Sigmoid colon (tissue), 7 donors: ENCODE measurements at places on chromosomes 5 and 9. TPM values are rescaled to one million over a fixed set of nuclear protein-coding genes. Genes with fewer than 3 reads are reported as not detected.

DNA sequence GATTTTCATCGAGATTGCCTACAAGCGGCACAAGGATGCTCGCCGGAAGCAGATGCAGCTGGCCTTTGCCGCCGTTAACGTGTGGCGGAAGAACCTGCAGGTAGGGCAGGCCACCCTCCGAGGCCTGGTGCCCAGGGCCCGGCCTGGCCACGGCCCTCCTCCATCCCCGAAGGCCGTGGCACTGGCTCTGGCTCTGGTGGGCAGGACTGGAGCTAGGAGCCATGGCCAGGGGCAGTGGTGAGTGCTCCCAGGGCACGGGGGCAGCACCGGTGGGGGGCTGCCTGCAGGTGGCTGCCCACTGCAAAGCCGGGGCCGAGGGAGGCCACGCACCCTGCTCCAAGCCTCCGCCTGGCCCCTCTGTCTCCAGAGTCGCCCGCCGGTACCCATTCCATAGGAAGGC is 6.0 kb downstream of the LRRC26 start:
- DNase-seq, result no peak

- no peak for DNase-seq
Measured at GRCh38 chr5:52837068-52837467, 49.4 kb downstream of the ITGA1 start.

DNA sequence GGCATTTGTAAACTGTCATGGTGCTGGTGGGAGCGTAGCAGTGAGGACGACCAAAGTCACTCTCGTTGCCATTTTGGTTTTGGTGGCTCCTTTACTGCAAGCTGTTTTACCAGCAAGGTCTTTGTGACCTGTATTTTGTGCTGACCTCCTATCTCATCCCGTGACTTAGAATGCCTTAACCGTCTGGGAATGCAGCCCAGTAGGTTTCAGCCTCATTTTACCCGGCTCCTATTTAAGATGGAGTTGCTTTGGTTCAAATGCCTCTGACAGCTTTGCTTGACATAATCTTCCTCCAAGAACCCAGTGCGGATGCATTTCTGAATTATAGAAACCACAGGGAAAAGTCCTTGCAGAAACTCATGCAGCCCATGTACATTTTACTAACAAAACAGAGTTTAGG is 3.9 kb upstream of the RASGRF2 start:
- no peak for DNase-seq

GRCh38 chr9:104843644-104844240 is 79.8 kb downstream of the NIPSNAP3B start:
- DNase-seq, result no peak

DNA sequence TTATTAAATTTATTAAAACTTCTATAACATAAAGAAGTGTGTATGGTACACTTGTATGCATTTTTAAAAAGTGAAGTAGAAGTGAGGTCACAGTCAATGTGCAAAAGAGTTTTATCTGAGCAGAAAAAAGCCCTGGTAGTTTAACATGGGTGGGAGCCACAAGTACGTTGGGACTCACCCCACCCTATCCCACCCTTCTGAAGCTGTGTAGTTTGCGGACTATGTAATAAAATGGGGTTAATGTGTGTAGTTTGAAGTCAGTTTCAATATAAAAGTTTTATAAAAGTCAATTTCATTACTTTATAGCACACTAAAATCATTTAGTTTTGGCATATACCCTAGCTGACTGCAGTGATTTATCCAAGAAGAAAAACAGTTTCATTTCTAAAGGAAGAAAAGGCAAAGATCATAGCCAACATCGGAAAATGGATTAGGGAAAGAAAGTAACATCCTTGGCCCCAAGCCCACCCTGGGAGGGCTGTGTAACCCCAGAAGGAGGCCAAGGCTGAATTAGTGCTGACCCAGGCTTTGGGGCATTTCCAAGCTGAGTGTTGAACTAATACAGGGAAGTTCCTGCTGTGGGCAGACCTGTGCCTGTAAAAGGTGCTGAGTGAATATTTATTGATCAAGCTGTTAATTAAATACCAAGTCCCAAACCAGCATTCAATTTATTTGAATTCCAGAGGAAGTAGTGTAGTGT is 398.6 kb upstream of the ADAMTSL1 start:
- DNase-seq, result no peak

- peak; percentile 33 for DNase-seq
Measured at GRCh38 chr5:1743061-1743768, 56.4 kb downstream of the MRPL36 start.

Gene ACTBL2
- polyA plus RNA-seq, result not detected

DNA sequence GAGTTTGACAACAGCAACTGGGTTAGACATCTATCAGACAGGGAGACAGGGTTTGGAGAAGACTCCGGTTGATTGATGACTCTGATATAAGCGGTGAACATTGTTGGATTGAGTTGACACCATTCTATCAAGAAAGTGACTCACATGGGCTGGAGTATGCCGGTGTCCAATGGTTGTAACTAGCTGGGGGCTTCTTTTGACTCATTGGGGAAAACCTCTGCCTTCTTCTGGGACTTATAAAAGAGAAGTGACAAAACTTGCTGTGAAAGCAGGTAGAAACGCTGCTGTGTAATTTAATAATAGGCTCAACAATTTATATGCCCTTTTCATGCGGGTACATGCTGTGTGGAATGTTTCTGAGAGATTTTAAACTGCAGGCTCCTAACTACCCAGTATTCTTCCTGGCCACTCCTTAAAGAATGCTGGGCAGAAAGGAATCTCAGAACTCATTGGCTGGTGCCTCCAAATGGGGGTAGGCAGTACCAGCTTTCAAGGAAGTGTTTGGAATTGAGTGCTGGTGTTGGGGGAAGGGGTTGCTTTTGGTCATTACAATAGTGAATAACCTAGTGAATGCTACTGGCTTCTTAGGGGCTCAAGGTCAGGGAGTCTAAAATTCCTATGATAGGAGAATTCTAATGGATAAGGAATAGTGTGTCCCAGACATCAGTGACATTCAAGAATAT is 43.9 kb downstream of the FYB1 start:
- DNase-seq, result no peak

Gene SLC2A8
- polyA plus RNA-seq, result 7.2 TPM

- peak; percentile 63 for DNase-seq
Measured at GRCh38 chr5:132251220-132251725, 6.2 kb upstream of the PDLIM4 start.

- peak; percentile 75 for DNase-seq
Measured at GRCh38 chr9:21964925-21965385, 29.2 kb downstream of the CDKN2A start.

DNA sequence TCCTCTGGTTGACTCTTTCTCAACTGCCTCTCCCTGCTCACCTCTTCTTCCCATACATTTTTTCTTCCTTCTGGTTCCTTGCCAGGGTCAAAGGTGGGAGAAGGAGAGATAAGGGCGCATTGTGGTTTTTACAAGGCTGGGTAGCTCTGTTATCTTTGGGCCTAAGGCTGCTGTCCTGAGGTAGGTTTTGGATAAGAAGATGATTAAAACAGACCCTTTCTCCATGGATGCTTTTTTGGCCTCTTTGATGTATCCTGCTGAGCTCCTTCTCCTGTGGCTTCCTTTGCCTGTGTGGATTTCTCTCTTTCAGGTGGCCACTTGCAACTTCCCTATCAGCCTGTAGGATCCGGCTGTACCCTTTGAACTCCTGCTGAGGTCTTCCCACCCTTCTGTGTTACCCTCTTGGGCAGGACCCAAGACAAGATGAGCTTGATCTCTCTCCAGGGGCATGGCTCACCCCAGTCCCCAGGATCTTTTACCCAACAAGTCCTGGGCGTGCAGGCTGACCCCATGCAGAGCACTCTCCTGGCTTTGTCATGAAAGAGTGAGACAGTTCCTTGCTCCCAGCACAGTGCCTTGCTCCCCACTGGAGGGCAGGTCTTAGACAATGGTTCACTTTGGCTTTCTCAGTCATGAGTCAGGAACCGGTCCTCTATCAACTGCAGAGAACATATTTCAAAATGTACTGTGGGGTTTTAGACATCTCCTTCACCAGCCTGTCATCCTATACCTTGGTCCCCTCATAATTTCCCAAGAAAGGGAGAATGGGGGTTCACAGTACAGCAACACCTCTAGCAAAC is 197.9 kb downstream of the TLE4 start:
- DNase-seq, result no peak

- DNase-seq, result no peak
Measured at GRCh38 chr9:81522716-81523551, 166.4 kb downstream of the TLE1 start.

Gene KIF4B
- polyA plus RNA-seq, result not detected

Gene NUP155
- 7.9 TPM for polyA plus RNA-seq

DNA sequence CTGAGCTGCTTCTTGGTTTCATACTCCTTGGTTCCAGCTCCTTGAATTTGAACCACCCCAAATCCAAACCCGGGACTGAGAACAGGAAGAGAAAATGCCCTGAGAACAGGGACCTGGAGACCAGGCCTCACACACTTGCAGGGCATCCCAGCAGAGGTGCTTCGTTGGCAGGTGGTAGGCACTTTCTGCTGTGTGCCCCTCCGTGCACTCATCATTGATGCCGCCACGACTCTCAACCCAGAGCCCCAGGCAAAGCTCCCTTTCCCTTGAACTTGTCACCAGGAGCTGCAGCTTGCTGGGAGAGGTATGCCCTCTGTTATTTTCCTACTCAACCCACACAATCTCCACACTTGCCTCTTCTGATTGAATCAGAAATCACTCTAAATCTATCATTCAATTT is 217.8 kb upstream of the IRX1 start:
- peak; percentile 39 for DNase-seq

- peak; percentile 79 for DNase-seq
Measured at GRCh38 chr9:113993838-113994540, 84.1 kb downstream of the AMBP start.

- no peak for DNase-seq
Measured at GRCh38 chr9:132002643-132003318, 76.9 kb downstream of the MED27 start.

- DNase-seq, result no peak
Measured at GRCh38 chr5:139848508-139849100, 53.0 kb downstream of the PSD2 start.

DNA sequence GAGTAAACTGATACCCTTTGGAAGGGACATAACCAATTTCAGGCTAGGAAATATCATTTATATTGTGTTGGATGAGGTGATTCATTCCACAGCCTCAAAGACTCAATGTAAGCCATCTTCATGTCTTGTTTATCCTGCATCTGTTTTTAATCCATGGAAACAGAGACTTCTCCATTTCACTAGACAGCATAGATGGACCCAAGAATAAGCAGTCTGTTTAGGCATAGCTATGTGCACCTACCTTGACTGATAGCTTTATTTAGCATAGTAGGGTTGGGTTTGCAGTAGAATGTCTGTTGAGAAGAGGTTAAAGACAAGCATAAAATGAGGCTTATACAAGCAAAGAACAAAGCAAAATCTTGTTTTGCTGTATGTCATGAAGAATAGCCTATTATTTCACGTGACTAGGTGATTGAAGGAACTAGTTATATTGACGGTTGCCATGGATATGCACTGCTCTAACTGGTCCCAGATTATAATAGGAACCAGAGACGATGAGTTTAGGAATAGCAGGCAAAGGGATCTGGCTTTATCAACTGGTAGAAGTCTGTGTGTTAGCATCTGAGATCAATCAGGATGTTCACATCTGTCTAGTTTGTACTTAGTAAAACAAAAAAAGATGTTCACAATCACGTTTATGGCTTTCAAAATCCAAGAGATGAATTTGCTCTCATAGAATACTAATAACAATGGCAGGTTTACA is 154.8 kb upstream of the KLF9 start:
- no peak for DNase-seq

GRCh38 chr5:125181159-125181558 is 434.7 kb upstream of the ZNF608 start:
- DNase-seq, result no peak

DNA sequence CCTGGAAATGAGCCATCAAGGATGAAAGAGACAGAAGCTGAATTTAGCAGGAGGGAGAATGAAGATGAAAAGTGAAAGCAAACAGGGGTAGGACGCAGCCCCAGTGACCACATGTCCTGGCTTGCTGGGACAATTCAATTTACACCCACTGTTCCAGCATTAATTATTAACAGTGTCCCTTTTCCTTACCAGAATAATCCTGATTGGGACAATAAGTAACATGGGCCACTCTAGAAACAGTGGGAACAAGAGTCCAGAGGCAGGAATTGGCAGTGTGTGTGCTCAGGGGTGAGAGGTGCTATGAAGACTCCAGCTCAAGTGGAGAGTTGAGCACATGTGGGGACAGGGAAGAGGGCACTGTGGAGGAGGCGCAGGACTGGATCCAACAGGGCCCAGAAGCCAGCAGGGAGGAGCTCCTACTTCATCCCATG is 147.1 kb downstream of the C5orf15 start:
- no peak for DNase-seq

Gene AQP7
- polyA plus RNA-seq, result 14.6 TPM

DNA sequence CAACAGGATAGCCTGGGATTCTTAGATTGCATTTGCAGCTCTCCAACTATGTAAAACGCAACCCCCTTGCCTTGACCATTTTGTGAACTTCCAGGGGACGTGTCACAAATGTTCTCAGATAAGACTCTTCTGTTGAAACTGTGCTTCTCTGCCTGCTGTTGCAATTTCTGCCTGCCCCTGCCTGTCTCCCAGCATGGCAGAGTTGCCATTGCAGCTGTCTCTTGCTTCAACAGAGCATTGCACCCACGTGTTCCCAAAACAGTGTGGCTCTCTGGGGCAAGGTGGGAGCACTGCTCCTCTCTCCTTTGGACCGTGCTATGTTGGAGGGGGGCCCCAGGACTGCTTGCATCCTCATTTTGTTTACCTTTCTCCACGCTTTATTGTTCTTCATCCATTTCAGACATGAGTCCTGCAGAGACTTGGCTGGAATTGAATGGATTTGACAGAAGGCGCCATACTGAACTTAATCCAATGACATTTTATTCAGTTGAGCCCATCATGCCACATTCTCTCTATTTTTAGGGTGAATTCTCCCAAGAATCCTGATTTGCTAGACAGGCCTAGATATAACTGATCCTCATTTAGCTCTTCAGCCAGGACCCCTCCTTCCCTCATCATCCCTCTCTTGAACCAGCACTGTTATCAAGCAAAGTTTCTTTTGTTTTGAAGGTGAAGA is 90.7 kb downstream of the MAT2B start:
- DNase-seq, result no peak

DNA sequence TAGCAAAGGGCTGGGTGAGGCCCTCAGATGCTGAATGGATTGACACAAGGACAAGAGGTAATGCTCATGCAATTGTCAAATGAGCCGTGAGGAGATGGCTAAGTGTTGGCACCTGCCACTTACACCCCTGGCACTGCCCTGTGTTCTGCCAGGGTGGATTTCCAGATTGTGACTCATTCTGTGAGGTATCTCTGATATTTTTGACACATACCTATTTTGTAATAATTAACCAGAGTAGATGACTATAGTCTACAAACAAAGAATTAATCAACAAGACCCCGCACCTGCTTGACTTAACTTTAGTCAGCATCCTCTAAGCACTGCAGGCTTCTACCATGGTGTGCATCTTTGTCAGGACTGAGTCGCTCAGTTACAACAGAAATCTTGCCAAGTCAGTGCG is 200.8 kb downstream of the DIRAS2 start:
- no peak for DNase-seq

Gene ACOT12
- polyA plus RNA-seq, result not detected

GRCh38 chr5:158462349-158463114 is 603.6 kb upstream of the CLINT1 start:
- DNase-seq, result no peak

GRCh38 chr9:93219692-93220091 is 35.8 kb downstream of the WNK2 start:
- no peak for DNase-seq

Gene SH3GLB2
- 62.5 TPM for polyA plus RNA-seq

Gene PCDHB12
- not detected for polyA plus RNA-seq

GRCh38 chr9:32581512-32582143 is 8.7 kb upstream of the NDUFB6 start:
- no peak for DNase-seq
